CD4-positive, alpha-beta T cell treated with Interleukin-4 for 1 hour (primary cell): ENCODE measurements at places on chromosomes 2 and 18.

DNA sequence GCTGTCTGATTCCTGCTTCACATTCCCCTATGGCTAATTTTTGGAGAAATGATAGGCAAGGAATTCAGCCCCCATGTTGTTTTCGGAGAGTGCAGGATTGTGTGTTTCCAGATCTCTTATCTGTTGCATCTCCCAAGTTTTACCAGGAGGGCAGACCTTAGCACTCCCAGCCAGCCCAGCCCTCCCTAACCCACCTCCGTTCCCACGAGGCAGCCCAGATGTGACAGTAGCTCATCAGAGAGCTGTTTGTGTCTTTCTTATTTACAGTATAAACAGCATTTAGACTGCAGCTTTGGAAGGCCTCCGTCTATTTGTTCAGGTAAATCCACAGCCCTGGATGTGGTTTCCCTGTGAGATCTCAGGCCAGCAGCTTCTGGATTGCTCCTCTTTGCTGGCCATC is 91.6 kb downstream of the THNSL2 start:
- no peak for DNase-seq

GRCh38 chr18:111306-112014 is 46.9 kb upstream of the USP14 start:
- peak; percentile 79 for DNase-seq

GRCh38 chr18:77146249-77147080 is 13.9 kb upstream of the MBP start:
- DNase-seq, result no peak

GRCh38 chr2:9757501-9758264 is 85.6 kb upstream of the TAF1B start:
- DNase-seq, result no peak

DNA sequence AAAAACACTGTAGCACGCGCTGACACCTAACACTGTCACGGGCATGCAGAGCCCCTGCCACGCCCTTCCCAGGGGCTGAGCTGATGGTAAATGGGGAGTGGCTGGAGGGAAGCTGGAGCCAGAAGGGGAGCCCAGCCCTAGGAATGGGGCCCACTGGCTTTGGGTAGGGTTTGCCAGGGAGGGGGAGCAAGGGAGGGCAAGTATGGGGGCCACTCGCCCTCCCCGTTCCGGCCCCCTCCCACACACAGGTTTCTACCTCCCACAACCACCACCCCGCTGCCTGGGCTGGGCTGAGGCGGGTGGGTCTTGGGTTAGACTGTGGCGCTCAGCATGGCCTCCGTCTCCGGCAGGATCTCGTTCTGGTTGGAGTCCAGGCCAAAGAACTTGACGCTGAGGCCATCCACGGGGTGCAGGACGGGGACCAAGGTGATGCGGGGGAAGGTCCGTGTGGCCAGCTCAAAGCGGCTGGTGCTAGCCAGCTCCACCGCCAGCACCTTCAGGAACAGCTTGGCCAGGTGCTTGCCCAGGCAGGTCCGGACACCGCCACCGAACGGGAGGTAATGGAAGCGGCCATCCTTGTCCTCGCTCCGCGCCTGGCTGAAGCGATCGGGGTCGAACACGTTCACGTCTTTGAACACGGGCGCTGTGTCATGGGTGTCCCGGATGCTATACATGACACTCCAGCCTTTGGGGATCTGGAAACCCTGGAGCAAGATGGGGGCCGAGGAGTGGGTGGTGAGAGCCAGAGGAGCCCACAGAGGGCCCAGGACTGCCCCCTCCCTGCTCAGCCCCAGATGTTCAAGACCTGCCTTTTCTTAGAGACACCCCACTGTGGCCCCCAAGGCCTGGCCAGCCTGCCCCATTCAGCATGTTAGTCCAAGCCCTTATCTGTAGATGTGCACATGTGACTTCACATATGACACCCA is 15.5 kb downstream of the CYP26B1 start:
- no peak for DNase-seq
